ENCODE measurements at places on chromosomes 1 and 21.

- no peak for DNase-seq
Observed at GRCh38 chr1:61472876-61473275, 252.1 kb downstream of the TM2D1 start.

- DNase-seq: no peak
Observed at GRCh38 chr1:237817277-237817676, 73.4 kb downstream of the ZP4 start.

- DNase-seq: no peak
Observed at GRCh38 chr1:108154314-108154713, 45.8 kb downstream of the SLC25A24 start.

GRCh38 chr1:15724949-15725880 is 10.8 kb upstream of the SLC25A34 start:
- no peak for DNase-seq

- peak; percentile 48 for DNase-seq
Observed at GRCh38 chr1:37479255-37480124, 5.1 kb downstream of the ZC3H12A start.

GRCh38 chr21:31446226-31446855 is 102.3 kb upstream of the TIAM1 start:
- no peak for DNase-seq

- DNase-seq: no peak
Observed at GRCh38 chr1:105343317-105343716, 1593.6 kb downstream of the AMY1C start.

- peak; percentile 37 for DNase-seq
Observed at GRCh38 chr1:216293683-216294082, 129.6 kb downstream of the USH2A start.
